Stimulated activated CD4-positive, alpha-beta T cell treated with anti-CD3 and anti-CD28 coated beads, Interleukin-2, amount 100 ng/mL, for 48 hours (primary cell): ENCODE measurements at places on chromosomes 16 and 17.

GRCh38 chr17:52546493-52546892 is 388.0 kb upstream of the CA10 start:
- DNase-seq = no peak

GRCh38 chr16:68793401-68793857 is 49.9 kb upstream of the TANGO6 start:
- DNase-seq = no peak

GRCh38 chr16:90077757-90078578 is 837 bp upstream of the PRDM7 start:
- peak; percentile 24 for DNase-seq

DNA sequence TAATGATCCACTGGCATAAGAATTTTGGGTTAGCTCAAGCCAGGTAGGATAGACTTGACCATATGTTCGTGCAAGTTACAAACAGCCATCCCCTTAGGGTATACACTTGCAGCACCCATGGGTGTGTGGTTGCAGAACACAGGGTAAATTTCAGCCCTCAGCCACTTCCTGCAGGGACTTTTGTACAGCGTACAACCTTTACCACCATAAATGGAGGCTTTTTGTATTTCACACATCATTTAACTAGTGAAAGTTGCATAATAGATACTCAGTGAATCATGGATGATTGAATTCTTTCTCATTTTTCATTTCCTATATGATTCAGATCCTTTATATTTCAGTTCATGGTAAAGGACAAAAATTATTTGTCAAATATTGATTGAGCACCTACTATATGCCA is 473.9 kb downstream of the CDH13 start:
- no peak for DNase-seq

GRCh38 chr17:75345514-75346167 is 56.4 kb upstream of the SLC25A19 start:
- DNase-seq = no peak

DNA sequence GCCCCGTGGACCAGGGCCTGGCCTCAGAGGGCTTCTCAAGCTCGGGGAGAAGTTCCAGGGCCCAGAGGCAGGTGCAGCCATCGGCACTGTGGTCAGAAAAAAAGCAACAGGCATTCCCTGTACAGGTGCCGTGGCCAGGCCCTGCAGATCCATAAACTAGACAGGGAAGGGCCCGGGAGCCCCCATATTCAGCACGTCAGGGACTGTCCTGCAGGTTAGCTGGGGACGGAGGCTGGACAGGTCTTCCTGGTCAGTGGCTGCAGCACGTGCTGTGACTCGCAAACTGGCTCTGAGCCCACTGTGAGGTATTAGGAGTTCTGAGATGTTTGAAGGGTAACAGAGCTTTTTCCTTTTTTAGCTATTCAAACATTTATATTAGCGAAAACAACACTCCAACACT is 15.0 kb upstream of the C16orf95 start:
- DNase-seq = no peak

DNA sequence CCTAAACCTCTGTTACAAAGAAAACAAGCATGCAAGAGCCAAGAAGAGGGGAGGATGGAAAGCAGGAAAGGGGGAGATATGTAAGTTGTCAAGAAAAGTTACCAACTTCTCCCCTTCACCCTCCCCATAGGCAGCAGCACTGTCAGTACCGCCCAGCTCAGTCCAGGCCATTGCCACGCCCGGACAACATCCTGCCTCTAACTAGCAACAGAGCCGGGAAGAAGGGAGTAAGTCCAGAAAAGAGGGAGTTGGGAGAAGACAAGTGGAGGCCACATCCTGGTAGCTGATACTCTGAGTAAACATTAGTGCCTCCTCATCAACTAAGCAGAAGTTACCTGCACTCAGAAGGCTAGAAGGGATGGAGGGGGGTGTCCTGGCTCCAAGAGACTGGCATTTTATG is 113.6 kb downstream of the SMG6 start:
- no peak for DNase-seq

DNA sequence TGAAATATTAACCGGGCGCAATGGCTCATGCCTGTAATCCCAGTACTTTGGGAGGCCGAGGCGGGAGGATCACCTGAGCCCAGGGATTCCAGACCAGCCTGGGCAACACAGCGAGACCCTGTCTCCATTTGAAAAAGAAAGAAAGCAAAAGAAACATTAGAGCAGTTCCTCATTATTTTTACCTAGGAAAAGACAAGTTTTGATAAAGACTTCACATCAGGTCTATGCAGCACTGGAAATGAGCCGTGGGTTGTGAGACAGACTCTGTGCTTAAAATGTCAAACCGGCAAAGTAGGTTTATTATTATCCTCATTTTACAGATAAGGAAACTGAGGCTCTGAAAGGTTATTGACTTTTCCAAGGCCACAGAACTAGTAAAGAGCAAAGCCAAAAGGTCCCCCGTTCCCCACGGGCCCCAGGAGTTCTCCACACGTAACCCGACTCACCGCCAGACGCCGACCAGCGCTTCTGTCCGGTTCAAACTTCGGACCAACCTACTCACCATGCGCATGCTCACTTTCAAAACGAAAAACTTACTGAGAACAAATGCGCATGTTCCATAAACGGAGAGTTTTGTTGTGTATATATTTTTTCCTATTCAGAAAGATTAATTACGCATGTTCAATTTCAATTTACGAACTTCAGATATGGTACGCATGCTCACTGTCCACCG is 356 bp downstream of the TUBD1 start:
- peak; percentile 7 for DNase-seq

- DNase-seq = no peak
Observed at GRCh38 chr16:52251495-52251894, 295.4 kb downstream of the TOX3 start.

DNA sequence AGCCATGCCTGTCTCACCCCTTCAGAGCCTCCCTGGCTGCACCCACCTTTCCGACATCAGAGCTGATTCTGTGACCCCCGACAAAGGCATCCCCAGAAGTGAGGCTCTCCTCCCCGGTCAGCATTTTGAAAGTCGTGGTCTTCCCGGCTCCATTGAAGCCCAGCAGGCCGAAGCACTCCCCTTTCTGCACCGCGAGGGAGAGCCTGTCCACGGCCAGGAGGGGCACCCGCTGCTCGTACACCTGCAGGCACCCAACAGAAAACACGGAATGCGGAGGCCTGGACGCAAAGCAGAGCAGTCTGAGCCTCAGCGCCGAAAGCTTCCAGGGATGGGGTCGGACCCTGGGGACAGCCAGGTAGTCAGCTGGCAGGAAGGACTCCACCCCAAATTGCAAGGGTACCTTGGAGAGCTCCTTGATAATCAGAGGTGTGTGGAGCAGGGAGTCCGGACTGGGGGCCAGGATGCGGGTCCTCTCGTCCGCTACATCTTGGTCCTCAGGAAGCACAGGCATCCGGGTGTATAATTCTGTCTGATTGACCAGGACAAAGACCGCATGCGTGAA is 13.1 kb upstream of the RNPS1 start:
- no peak for DNase-seq

DNA sequence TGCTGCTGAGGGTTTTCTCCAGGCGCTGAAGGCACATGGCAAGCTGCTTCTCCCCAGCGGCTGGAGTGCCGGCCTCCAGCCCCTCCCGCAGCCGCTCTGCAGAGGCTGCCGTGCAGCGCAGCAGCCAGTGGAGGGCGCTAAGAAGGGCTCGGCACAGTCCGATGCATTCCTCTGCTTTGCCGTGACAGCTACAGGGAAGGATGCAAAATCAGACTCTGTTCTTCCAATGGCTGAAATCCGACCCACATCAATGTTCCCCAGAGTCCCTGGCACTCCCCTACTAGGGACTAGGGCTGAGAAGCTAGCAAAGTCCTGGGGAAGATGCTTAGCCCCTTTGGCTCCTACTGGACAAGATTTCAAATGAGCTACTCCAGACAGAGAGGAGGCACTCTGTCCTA is 19.0 kb downstream of the MED24 start:
- DNase-seq = no peak

DNA sequence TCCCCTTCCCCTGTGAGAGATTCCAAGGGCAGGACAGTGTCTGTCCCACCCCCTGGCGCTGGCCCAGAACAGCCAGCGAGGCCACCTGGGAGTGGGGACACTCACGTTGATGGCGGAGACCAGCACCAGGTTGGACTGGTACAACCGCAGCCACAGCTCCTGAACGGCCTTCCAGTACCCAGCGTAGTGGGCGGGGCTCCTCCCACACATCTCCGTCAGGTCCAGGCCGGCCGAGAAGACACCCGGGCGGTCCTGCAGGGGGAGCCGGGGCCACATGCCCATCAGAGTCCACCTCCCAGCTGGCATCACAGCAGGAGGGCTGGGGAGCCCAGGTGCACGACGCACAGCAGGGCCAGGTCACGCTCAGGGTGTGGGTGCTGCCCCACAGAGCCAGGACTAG is 7.1 kb downstream of the ECI1 start:
- DNase-seq = no peak

DNA sequence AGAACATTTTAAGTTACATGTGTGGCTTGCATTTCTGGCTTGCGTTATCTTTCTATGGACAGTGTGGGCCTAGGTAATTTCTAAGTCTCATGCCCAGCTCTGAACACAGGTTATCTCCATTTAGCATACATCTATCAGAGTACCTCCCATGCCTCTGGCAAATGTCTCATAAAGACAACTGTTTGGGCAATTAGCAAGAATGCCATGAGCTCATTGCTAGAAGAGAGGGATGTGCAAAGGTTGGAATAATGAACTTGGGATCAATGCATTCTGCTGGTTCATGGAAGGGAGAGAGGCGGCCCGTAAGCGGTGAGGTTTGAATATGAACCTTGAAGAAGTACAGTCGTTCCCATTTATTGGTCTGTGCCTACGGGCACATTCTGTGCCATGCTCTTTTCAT is 14.4 kb downstream of the SYT17 start:
- DNase-seq = no peak

GRCh38 chr17:39225959-39226683 is 376 bp upstream of the STAC2 start:
- peak; percentile 37 for DNase-seq

GRCh38 chr17:35901631-35902175 is 21.5 kb upstream of the CCL5 start:
- DNase-seq = no peak

DNA sequence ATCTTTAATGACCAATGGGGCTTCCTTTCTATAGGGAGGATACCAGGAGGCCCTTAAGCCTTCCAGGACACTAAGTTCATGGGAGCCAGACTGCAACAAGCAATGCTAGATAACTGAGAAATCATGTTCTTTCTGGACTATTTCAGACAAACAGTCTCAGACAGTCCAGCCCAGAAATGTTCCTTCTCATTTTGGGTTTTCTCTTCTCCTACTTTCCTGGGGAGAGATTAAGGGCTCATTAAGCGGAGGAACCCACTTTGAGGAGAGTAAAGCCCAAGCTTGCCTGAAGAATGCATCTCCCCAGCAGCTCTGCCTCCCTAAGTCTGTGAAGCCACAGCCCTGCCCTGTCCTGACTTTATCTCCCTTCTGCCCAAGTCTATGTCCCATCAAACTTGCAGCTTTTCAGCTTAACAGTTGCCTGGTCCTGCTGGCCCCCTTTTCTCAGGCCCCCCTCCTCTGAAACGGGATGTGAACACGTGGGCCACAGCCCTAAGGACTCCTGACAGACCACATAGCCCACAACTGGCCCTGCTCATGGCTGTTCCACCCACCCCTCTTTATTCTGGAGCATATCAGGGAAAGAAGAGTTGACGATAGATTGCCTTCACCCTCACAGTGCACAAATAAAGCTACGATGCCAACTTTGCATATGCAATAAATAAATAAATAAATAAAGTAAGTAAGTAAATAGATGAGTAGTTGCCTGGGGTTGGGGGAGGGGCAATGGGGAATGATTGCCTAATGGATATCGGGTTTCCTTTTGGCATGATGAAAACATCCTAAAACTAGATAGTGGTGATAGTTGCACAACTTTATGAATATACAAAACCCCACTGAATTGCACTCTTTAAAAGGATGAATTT is 111.0 kb downstream of the N4BP1 start:
- DNase-seq = no peak

DNA sequence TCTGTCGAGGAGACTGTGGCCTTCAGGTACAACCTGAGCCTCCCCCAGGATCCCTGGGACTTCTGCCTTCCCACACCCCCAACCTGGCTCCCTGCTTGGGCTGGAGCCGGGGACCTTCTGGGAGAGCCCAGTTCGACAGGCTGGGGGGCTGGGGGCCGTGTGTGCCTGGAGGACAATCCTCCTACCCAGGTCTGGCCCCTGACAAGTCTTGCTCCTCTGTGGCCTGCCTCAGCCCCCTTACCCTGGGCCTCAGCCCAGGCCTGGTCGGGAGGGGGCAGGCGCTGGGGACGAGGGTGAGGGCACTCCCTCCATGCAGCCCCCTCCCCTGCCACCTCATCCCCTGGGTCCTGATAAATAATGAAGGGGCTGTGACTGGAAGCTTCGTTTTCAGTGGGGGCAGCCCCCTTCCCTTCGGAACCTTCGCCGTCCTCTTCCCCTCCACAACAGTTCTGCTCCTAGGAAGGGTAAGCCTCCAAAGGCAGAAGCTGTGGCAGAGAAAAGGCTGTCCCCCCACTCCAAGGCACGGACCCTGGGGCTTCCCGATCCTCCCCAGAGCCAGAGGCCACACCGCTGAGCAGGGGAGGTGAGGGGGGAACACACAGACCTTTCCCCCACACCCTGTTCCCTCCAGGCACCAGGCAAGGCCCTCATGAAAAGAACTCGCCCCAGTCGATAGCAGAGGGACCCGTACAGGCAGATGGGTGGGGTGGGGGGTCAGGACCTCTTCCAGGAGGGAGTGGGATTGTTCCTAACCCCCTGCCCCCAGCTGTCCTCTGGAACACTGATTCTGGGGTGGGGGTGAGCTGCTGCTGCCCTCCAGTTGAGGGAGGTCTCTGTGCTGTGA is 5.0 kb upstream of the BAHCC1 start:
- no peak for DNase-seq

- no peak for DNase-seq
Observed at GRCh38 chr17:81863833-81864768, 3.8 kb upstream of the P4HB start.

GRCh38 chr16:71360378-71360777 is 1.9 kb downstream of the CALB2 start:
- no peak for DNase-seq

DNA sequence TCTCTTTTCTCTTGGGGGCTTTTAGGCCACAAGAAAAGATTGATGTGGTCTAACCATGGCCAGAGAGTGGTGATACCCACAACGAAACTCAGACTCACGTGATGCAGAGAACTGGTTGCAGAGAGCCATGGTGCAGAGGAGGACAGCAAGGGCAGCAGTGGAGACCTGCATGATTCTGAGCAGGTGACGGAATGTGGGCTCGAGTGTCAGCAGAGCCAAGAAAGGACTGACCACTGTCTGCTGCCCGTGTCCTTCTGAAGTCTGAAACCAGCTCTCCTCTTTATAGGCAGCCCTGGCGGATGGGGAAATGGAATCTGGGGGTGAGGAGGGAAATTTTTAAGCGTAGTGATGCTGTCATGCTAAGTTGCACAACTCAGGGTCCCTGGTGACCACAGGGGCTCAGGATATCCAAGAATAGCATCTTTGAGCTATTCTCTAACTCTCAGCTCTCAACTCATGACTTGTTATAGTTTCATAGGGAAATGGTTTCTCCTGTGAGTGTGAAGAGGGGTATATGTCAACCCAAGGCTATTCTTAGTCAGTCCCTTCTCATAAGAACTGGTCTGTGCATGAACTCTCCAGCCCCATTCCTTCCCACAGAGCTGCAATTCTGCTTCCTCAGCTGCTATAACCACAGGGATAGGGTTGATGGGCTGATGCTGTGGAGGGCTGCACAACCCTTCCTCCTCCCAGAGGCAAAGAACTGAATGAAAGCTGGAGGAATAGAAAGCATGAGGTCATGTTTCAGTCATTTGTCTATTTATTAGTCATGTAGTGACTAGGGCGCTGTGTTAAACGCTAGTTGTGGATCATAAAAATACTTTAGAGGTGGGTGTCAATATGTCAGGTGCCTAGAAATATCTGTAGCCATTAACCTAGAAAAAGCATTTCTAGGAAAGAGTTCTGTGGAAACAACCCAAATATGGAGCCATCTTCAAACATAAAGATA is at the start of gene CCL3:
Gene CCL3 (minus strand): TSS at position 256 of the 949 bp plus-strand sequence. CDS start 85 bp downstream, at position 171.
- peak; percentile 44 for DNase-seq
